ENCODE measurements at places on chromosomes 2 and 18. TPM values are rescaled to one million over a fixed set of nuclear protein-coding genes. Genes with fewer than 3 reads are reported as not detected.

Gene SNTG2
- 6.0 TPM for total RNA-seq

Gene RBKS
- total RNA-seq, result 1.1 TPM

Gene DES
- total RNA-seq, result 17.1 TPM

DNA sequence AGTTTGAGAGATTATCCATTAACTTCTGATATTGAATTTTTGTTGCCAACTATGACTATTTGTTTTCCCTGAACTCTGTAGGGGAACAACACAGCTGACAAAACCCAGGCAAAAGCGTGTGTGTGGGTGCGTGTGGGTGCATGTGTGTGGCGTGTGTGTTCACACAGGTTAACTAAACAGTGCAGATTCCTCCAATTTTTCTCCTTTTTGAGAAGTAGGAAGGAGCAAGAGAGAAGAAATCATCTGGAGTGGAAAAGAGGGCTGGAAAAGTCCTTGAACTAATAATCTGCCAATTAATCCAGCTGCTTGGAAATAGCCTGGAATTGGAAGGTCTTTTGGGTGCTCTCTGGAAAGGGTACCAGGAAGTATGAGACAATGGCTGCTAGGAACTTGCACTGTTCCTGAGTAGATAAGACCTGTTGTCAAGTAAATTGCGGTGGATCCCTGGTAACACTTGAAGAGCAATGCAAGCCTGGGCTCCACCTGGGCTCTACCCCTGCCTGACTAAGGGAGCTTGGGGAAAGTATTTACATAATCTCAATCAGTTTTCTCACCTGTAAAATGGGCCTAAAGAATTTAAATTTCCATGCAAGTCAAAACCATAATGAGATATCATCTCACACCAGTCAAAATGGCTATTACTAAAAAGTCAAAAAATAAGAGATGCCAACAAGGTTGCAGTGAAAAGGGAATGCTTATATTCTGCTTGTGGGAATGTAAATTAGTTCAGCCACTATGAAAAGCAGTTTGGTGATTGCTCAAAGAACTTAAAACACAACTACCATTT is 40.5 kb upstream of the IL1R1 start:
- H3K27ac ChIP-seq, result no peak overlapping the region
- no peak for DNase-seq
- no peak overlapping the region for H3K4me3 ChIP-seq
- H3K36me3 ChIP-seq, result no peaks in the 10 kb centered on the region

- H3K27ac ChIP-seq, result no peak overlapping the region
- no peak overlapping the region for H3K4me3 ChIP-seq
- no peak for DNase-seq
- no peaks in the 10 kb centered on the region for H3K27me3 ChIP-seq
- H3K4me1 ChIP-seq, result no peaks in the 10 kb centered on the region
Observed at GRCh38 chr18:26255695-26256622, 29.7 kb downstream of the TAF4B start.

DNA sequence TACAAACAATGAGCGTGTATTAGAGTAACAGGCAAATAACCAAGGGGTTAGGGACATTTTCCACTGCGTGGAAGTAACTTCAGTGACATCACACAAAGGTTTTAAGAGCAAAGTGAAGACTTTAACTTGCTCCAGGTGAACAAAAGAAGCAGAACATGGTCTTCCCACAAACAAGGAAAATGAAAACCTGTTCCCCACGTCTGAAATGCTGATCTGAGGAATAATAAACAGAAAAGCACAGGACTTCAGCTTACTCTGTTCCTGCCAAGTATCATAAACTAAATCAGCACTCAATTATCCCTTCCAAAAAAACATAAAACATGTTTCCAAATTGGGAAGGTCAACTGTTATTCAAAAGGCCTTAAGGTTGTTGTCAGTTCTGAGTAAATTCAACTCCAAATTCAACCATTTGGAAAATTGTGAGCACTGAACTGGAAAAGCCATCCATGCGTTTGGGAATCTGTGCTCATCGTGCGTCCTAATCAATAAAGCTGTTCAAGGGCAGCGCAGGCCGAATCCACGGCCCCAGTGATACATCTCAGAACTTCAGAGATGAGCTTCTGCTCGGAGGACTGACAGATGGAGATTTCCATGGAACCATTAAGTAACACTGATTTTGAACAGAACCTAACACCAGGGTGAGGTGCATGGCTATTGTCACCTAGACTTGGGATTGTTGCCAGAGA is 7.7 kb upstream of the SNTG2 start:
- no peak overlapping the region for H3K4me3 ChIP-seq
- H3K4me1 ChIP-seq, result no peaks in the 10 kb centered on the region
- peaks cover 25% of the 10 kb centered on the region for H3K27me3 ChIP-seq

DNA sequence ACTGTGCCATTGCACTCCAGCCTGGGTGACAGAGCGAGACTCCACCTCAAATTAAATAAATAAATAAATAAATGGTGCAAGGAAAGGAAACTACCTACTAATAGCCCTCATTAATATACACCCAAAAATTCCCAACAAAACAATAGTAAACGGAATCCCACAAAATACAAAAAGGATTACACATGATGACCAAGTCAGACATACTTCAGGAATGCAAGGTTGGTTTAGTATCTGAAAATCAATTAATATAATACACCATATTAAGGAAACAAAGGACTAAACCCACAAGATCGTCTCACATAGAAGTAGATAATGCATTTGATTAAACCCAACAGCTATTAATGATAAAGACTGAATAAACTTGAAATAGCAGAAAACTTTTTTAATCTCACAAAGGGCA is 307.4 kb downstream of the TGIF1 start:
- H3K27me3 ChIP-seq, result no peaks in the 10 kb centered on the region
- DNase-seq, result no peak
- no peaks in the 10 kb centered on the region for H3K4me1 ChIP-seq

- H3K27ac ChIP-seq, result no peak overlapping the region
- no peak overlapping the region for H3K4me3 ChIP-seq
- no peaks in the 10 kb centered on the region for H3K36me3 ChIP-seq
- no peaks in the 10 kb centered on the region for H3K27me3 ChIP-seq
- no peak for DNase-seq
Observed at GRCh38 chr2:228767196-228767595, 503.9 kb downstream of the PID1 start.

GRCh38 chr2:98482362-98482761 is 37.7 kb downstream of the INPP4A start:
- H3K27ac ChIP-seq, result no peak overlapping the region
- no peaks in the 10 kb centered on the region for H3K36me3 ChIP-seq
- H3K4me3 ChIP-seq, result no peak overlapping the region
- peaks cover 3% of the 10 kb centered on the region for H3K4me1 ChIP-seq
- DNase-seq, result no peak
- H3K27me3 ChIP-seq, result no peaks in the 10 kb centered on the region

DNA sequence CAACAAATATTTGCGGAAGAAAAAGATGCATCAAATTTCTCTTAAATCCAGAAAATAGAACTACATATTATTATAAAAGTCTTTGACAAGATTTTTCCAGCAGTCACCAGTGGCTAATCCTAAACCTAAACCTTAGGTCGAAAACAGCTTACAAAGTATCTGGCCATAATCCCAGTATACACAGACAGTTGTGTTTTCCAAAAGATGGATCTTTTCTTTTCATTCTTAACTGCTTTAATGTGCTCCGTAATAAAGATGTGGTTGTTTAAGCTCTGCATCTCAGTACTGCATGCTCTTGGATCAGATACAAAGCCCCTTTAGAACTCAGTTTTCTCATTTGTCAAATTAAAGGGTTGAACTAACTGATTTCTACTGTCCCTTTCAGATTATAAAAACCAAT is 247.8 kb downstream of the TXNL1 start:
- H3K4me1 ChIP-seq, result no peaks in the 10 kb centered on the region
- H3K27me3 ChIP-seq, result no peaks in the 10 kb centered on the region
- no peak for DNase-seq
- no peaks in the 10 kb centered on the region for H3K36me3 ChIP-seq
- H3K4me3 ChIP-seq, result no peak overlapping the region

GRCh38 chr18:25261768-25262167 is 90.2 kb downstream of the ZNF521 start:
- H3K27ac ChIP-seq, result no peak overlapping the region
- no peak for DNase-seq
- no peaks in the 10 kb centered on the region for H3K36me3 ChIP-seq
- no peaks in the 10 kb centered on the region for H3K4me1 ChIP-seq

Gene ADRA2B
- 1.3 TPM for total RNA-seq

GRCh38 chr2:80670763-80671162 is 366.2 kb upstream of the LRRTM1 start:
- no peak overlapping the region for H3K27ac ChIP-seq
- DNase-seq, result no peak
- H3K36me3 ChIP-seq, result no peaks in the 10 kb centered on the region
- H3K27me3 ChIP-seq, result no peaks in the 10 kb centered on the region
- H3K4me1 ChIP-seq, result no peaks in the 10 kb centered on the region
- no peak overlapping the region for H3K4me3 ChIP-seq

DNA sequence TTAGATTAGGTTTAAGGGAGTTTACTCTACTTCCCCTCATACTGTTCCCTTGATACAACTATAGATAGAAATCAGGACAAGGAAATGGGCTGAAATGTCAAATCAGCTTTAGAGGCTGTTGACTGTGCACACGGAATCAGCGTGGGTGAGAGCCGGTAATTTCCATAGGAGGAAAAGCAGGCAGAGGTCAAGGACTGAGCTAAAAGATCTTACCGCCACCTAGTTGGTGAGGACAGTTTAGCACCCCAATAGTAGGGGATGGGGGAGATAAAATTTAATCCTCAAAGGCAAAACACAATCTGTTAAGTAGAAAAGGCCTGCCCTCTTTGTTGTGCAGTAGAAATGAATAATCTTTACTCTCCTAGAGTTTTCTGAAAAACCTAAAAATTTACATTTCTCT is 1154.5 kb upstream of the CHAC2 start:
- H3K4me1 ChIP-seq, result no peaks in the 10 kb centered on the region
- no peak for DNase-seq
- H3K27ac ChIP-seq, result no peak overlapping the region
- H3K36me3 ChIP-seq, result no peaks in the 10 kb centered on the region
- H3K4me3 ChIP-seq, result no peak overlapping the region

DNA sequence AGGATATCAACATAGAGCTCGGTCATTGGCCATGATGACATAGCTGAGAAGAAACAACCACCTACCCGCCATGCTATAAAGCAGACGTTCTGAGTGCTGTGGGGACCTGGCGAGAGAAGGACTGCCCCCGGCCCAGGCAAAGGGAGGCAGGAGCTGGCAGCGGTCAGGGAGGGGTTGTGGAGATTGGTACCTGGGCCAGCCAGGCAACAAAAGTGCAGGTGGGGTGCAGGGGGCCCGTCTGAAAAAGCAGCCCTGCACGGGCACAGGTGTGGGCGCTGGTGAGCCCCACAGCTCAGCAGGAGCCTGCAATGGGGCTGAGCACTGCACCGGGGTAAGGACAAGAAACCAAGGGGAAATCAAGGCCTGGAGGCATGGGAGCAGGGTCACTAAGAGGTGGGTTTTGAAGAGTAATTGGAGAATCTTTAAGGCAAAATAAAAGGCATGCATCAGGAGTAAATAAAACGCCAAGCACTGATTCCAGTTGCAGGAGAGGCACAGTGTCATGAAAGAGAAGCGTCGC is 464.0 kb downstream of the EIPR1 start:
- DNase-seq, result no peak
- no peak overlapping the region for H3K4me3 ChIP-seq
- no peak overlapping the region for H3K27ac ChIP-seq
- no peaks in the 10 kb centered on the region for H3K36me3 ChIP-seq

Gene C1GALT1C1L
- 2.0 TPM for total RNA-seq

Data from breast epithelium (tissue), 4 donors.